ENCODE measurements at places on chromosomes 4 and X.

DNA sequence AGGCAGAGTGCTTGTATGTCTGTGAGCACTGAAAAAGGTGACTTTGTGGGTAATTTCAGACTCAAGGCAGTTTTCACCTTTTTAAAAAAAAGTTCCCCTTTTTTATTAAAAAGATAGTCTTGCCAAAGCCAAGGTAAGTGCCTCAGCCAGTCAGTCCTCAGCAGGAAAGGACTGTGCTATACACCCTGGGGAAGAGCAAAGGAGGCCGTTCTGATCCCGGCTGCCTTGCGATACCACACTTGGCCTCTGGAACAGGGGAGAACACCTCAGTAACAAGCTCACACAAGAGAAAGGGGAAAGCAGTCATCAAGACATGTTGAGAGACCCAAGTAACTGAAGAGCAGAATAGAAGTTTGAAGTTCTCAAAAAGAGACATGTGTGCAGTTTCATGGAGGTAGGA, 541.7 kb downstream of the BCOR start:
- no peak for DNase-seq

DNA sequence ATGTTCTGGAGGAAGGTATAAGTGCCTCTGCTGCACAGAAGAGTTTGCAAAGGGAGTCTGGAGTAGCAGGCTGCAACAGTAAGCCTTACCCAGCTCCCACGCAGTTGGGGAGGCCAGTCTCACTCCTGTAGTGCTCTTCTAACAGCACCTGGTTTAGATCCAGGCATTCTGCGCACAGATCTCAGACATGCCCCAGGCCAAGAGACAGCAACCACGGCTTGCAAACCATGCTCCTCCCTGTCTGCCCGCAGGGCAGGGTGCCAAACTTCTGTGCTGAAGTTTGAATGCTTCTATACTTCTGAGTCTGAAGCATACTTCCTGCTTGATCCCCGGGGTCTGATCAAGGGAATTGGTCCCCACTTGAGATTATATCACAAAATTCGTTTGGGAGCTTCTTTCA, 106.3 kb downstream of the LINC00632 start:
- no peak for DNase-seq

- DNase-seq = no peak
Measured at GRCh38 chrX:94830717-94831116, 1156.7 kb downstream of the FAM133A start.

DNA sequence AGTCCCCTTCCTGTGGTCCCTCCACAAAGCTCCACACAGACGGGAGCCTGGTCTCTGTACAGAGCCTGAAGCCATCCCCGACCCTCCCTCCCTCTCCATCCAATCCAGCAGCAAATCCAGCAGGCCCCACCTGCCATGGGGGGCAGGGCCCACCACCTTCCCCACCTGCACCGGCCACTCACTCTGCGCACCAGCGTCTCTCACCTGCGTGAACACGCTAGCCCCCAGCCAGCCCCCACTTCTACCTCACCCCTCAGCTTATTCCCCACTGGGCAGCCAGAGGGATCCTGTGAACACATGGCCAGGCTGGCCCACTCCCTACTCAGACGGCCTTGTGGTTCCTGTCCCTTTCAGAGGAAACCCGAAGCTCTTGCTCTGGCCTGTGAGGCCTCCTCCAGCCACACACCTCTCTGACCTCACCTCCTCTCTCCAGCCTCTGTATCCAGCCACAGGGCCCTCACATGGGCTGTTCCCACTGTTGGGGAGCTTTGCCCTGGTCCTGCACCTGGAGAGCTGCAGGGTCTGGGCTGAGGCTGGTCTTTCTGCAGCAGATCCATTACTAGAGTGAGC, 70.9 kb downstream of the WFS1 start:
- DNase-seq = no peak

- no peak for DNase-seq
Measured at GRCh38 chr4:172953896-172954568, 214.6 kb upstream of the GALNT7 start.

GRCh38 chr4:115781528-115782146, 668.2 kb upstream of the NDST4 start:
- no peak for DNase-seq

- DNase-seq = no peak
Measured at GRCh38 chr4:185019456-185020292, 1.4 kb downstream of the HELT start.

DNA sequence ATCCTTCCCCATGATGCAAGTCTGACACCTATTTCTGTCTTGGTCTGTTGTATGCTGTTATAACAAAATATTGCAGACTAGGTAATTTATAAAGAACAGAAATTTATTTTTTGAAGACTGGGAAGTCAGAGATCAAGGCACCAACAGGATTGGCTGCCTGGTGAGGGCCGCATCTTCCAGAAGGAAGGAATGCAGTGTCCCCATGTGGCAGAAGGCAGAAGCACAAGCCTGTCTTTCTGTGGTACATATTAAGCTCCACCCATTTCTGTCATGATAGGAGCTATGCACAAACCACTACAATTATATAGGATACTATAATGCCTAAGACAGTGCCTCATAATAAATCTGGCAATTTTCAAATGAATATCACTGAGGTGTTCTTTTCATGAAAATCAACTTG, 502.3 kb upstream of the DIAPH2 start:
- no peak for DNase-seq

DNA sequence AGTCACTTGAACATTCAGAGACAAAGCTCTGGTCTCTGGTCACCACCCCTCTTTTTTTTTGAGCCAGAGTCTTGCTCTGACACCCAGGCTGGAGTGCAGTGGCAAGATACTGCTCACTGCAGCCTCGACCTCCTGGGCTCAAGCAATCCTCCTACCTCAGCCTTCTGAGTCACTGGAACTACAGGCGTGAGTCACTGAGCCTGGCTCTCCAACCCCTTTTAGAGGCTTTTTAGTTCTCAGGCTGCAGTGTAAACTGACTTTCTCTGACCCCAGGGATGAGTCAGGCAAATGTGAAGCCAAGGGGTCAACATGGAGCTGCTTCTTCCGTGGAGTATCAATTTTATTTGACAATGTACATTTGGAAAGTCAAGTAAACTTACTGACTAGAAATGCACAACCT, 229.2 kb downstream of the PTTG2 start:
- DNase-seq = no peak

- no peak for DNase-seq
Measured at GRCh38 chr4:66681962-66682361, 863.3 kb downstream of the CENPC start.

DNA sequence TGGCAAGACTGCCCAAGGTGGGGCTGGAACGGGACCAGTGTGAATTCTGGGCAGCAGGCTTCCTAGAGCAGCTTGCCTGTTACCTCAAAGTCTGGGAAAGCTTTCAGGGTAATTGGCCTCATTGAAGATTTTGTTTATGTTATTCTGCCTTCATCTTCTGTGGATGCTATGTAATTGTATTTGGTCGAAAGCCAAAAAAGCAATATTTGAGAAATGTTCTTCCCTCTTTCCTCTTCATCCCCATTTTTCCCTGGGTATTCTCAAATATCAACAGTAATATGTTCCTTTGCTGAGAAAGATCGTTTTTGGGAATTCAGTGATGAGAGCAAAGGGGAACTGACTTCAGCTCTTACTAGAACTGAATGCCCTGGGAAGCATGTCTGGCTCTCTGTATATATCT, 12.9 kb downstream of the TMEM131L start:
- DNase-seq = no peak

DNA sequence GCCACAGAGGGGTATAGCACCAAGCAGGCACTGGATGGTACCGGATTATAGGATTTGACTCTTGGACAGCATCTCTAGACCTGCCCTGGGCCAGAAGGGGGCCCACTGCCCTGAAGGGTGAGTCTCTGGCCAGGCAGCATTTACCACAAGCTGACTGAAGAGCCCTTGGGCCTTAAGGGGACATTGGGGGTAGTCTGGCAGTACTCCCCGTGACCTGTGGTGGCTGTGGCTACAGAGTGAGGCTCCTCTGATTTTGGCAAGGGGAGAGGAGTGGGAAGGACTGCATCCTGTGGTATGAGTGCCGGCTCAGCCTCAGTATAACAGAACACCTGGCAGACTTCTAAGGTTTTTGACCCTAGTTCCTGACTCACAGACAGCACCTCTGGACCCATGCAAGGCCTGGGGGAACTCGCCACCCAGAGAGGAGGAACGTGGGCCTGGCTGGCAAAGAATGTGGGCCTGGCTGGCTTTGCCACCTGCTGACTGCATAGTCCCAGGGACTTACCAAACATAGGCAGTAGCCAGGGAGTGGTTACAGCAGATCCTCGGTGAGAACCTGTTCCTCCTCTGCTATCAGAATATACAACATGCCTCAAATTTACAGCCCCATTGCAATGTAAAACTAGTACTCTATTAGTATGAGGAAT, 48.1 kb downstream of the ABCB7 start:
- DNase-seq = no peak

DNA sequence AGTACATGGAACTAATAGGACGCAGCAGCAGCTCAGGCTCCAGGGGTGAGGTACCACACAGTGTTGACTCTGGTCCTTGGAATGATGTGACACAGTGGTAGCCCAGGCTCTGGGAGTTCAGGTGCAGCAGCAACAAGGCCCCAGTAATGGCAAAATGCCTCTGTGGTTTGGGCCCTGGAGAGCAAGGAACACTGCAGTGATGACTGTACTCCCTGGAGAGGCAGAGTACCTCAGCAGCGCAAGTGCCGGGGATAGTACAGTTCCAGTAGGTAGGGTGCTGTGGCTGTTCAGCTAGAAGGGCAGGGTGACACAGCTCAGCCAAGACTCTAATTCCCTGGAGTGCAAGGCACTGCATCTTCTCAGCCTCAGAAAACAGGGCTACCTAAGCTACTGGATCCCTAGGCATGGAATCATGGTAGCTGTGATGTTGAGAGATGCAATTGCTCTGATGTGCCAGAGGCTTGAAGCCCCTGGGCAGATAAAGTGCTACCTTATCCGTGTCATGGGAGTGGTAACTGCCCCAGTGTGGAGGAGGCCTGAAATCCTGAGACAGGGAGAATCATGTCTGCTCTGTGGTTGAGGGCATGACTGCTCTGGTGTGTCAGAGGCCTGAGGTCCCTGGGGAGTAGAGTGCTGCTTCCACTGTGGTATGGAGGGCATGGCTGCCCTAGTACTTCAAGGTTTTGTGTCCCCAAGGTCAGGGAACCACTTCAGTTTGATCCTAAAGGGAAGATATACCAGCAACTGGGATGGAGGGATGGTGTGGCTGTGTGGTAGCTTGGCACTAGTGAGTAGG, 55.2 kb downstream of the AREG start:
- DNase-seq = no peak

DNA sequence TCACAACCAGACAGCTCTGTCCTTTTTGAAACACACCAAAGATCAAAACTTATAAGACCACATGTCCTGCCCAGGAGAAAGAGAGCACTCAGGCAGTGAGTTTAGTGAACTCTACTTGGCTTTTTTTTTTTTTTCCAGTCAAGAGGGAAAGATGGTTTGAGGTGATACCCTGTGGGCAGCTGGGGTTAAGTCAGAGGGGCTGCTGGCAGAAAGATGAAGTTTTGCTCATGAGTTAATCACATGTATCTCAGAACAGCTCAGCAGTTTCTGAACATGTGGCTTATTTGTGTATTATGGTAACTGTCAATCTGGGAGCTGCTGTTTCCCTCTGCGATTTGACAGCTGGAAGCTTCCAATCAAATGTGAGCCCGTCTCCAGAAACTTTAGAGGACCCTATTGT, 56.4 kb upstream of the MAP3K15 start:
- DNase-seq = no peak

GRCh38 chr4:186563761-186564160, 8.4 kb upstream of the MTNR1A start:
- DNase-seq = no peak

- no peak for DNase-seq
Measured at GRCh38 chr4:158315706-158316105, 105.4 kb downstream of the TMEM144 start.

DNA sequence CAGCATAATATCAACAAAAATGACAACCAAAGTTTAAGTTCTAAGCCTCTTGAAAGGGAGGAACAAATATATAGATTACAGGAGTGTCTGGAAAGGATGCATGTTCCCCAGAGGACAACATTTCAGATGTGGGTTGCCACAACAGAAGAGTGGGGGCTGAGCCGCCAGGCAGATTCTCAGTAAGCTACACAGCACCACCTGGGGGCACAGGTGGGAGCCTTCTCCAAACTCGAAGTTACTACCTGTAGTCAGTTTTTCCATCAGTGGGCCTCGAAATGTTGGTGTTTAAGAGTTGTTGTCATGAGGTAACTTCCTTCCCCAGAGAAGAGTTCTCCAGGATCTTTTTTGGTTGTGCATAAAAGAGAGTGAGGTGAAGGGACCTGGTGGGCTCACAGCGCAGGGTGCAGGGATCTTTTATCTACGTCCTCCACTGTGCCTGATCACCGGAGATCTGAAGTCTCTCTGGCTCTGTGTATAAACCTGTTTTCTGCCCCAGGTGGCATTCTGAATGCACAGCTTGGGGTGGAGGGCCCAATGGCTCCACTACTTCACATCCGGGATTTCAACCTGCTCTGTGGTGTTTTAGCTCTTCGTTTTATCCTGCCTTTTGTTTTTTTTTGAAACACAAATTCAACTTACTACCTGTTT, 58.4 kb upstream of the STS start:
- DNase-seq = peak; percentile 26

GRCh38 chrX:127552571-127552970, 499.6 kb downstream of the ACTRT1 start:
- no peak for DNase-seq

DNA sequence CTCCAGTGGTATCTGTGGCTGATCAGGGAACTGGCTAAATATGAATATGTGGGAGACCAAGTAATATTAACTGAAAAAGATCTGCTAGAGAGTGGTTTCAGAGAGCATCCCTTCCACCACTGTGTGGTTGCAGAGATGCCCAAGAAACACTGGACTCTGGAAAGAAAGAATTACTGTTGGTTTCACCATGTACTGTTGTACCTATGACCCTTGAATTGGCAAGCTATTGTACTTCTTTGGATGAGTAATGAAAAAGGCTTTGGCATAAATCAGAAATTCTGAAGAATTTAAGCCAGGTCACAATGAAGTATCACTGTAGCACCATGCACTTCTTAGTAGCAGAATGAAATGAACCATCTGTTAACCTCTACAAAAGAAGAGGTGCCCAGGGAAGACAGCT, 134.4 kb upstream of the INTU start:
- DNase-seq = no peak

GRCh38 chrX:46757593-46757992, 1.3 kb downstream of the SLC9A7 start:
- no peak for DNase-seq

- no peak for DNase-seq
Measured at GRCh38 chrX:74534569-74535038, 79.8 kb downstream of the RLIM start.

DNA sequence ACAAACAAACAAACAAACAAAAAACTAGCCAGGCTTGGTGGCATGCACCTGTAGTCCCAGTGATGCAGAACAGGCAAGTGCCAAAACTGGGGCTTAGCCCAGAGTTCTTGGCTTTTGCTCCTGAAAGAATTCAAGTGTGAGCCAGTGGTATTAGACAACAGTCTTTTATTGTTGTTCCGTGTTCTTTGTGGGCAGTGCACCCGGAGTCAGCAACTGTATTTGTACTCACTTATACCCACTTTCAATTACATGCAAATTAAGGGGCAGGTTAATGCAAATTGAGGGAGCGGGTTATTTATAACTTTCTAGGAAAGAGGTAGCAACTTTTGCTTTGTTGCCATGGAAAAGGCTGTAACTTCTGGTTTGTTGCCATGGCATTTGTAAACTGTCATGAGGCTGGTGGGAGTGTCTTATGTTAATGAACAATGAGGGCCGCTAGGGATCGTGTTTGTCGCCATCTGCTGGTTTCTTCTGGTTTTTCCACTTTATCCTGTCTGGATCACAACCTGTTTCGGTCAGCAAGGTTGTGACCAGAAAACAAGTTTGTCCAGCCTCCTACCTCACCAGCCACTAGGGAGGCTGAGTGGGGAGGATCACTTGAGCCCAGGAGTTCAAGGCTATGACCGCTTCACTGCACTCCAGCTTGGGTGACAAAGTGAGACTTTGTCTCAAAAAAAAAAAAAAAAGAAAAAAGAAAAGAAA, 88.8 kb upstream of the ESX1 start:
- DNase-seq = no peak

All from activated gamma-delta T cell treated with anti-CD3 and anti-CD28 coated beads, Interleukin-2, amount 50 U/mL, for 16 hours (primary cell).